OCI-M1 (cell line): ENCODE measurements at places on chromosomes 2 and 18.

GRCh38 chr18:70005580-70005979 lies 57.9 kb upstream of the CD226 start:
- DNase-seq, result no peak

- DNase-seq, result no peak
Observed at GRCh38 chr2:88561646-88562388, 65.4 kb downstream of the EIF2AK3 start.

DNA sequence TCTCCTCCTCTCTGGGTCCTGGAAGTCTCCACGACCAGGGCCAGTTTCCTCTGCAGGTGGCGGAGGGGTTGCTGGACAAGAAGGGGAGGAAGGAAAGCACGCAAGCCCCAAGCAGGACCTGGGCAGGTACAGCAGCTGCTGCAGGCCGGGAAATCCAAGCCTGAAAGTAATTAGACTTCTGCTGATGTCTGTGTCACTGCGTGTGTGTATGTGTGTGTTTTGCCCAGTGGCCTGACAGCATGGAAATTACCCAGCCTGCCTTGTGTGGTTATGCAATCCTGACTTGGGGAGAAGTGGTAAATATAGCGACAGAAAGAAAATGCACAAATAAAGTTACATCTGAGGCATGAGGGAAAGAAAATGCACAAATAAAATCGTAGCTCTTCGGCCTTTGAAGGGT lies 121.8 kb upstream of the ZBTB14 start:
- peak; percentile 55 for DNase-seq

DNA sequence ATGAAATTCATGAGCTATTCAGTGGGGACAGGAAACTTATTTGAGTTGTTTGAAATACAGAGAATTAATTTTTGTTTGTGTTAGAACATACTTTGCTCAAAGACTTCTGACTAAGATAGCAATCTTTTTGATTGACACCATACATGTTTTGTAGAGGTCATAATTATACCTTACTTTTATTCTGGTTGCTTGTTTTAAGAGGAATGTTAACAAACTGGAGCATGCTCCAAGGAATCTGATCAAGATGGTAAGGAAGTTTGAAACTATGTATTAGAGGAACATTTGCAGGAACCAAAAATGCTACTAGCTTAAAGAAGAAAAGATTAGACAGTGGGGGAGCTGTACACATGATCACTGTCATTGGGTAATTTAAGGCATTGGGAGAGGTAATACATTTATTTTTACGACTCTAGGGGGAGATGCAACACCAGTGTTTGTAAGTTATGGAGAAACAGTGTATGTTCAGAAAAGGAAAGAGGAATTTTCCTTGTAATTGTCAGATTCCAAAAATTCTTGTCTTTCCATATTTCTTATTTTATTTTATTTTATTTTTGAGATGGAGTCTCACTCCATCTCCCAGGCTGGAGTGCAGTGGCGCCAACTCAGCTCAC lies 8.0 kb downstream of the AGFG1 start:
- DNase-seq, result peak; percentile 75

DNA sequence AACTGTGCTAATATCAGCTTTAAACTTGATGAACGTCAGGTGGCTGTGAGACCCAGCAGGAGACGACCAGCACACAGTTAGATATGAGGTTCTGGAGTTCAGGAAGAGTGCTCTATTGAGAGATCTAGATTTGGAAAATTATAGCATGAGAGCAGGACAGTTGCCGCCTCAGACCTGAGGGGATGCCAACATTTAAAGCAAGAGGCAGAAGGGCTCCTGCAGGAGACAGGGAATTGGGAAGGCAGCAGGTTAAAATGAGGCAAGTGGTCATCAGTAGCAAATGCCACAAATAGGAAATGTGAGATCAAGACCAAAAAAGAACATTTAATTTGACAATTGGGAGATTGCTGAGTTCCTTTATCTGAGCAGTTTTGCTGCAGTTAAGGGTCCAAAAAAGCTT lies 471.9 kb downstream of the TGIF1 start:
- DNase-seq, result no peak

DNA sequence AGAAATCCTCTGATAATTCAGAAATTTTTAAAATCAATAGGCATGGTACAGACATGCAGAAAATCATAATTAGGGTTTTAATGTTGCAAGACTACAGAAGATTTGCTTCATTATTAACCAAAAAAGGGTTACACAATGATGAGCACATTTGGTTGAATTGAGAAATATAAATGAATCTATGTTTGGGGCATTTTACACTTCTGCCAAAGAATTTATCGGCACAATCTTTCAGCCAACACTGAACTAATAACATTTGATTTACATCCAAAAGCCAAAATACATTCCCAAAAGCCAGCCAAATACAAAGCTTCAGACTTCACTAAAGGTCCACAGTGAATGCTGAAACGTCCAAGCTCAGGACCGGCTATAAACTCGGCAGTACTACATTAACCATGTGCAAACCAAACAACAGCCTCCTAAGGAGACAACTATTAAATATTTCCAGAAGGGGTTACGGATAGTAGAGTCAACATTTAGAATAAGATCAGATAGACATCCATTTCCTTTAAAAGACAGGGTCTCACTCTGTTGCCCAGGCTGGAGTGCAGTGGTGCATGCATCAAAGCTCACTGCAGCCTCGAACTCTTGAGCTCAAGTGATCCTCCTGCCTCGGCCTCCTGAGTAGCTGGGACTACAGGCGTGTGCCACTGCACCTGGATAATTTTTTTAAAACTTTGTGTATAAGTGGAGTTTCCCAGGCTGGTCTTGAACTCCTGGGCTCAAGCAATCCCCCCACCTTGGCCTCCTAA lies 29.4 kb downstream of the SPRED2 start:
- DNase-seq, result no peak

GRCh38 chr18:48833701-48834412 lies 116.9 kb downstream of the SMAD7 start:
- DNase-seq, result no peak

- no peak for DNase-seq
Observed at GRCh38 chr2:208515099-208515498, 108.5 kb downstream of the PTH2R start.

DNA sequence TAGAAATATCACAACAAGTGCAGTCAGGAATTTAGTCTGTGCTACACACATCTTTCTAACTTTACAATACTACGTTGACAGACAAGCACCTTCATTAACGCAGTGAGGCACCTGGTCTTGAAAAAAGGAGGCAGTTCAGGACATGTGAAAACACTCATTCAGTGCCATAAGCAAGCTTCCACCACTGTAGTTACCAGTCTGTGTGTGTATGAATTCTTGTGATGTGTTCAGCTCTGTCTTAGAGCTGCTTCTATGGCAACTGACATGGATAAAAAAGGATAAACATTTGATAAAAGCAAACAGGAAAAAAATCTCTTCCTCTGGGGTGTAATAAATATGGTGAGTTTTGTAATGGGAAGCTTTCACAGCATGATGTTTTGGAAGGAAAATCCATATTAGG lies 623.8 kb upstream of the NXPH2 start:
- no peak for DNase-seq

- DNase-seq, result no peak
Observed at GRCh38 chr2:220188031-220188430, 560.6 kb downstream of the SLC4A3 start.

- no peak for DNase-seq
Observed at GRCh38 chr2:84942964-84943421, 28.0 kb upstream of the KCMF1 start.

DNA sequence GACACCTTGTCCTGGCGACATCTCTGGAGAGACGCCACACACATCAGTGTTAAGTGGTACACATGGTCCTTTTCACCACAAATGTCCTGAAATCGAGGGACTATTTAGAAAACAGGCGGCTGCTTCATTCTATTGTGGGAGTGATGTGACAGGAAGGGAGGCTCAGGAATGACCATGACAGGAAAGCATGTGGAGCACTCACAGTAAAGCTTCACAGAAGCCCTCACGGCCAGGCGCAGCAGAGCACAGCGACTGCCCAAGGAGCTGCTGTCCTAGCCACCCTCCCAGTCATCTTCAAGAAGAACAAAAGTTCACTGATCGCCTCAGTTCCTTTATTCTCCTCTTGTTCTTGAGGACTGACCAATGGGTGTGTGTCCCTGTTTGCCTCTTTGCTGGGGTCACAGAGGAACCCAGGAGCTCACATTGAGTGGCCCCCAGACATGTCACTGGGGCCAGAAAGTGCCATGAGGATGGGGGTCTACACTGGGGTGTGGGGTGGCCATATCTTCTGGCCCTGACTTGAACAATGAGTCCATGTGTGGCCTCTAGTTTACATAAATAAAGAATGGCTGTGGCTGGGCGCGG lies 84.6 kb upstream of the RANBP2 start:
- no peak for DNase-seq

DNA sequence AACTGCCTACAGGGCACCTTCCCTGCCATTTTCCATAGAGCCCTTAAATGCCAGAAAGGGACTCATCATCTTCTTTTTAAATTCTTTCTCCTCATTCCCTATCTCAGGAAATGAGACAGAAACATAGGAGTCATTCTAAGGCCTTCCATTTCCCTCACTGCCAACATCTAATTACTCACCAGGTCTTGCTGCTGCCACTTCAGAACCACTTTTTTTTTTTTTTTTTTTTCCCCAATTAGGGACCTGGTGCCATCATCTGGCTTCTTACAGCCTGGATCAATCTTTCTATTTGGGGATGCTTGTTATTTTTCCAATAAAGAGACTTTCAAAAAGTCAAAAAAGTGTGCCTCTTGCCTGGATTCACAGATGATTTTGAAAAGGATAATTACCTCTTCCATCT lies 373.4 kb downstream of the LPIN1 start:
- DNase-seq, result no peak

GRCh38 chr2:218743068-218743467 lies 32.4 kb downstream of the TTLL4 start:
- peak; percentile 54 for DNase-seq

DNA sequence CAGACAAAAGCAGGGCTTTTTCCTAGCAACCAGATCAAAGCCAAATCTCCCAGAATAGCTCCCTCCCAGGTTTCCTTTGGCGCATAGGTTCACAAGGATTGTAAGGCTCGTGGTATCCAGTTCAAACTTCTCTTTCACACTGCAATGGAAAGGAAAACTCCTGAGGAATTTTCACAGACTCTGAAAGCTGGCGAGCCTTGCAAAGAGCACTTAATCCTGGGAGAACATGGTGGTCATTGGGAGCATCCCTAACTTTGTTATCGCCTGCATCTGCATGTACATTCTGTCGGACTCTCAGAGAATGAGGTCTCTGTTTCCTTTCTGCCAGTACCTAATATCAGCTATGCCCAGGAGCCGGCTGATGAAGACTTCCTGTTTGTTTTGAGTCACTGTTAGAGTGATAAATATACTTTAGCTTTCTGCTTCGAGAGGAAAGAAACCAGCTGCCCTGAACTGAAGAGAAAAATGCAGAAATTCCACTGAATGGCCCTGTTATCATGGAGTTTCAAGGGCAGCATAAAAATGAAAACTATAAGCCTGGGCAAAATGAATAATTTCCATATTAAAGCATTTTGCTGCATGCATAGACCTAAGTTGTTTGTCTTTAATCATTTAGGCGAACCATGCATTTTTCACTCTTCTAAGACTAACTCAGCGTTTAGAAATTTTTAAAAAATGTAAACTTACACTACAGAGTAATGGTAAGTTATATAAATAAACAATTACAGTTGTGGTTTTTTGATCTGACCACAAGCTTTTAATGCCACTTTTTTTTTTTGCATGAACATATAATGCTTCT lies 76.4 kb upstream of the ZEB2 start:
- peak; percentile 80 for DNase-seq

- DNase-seq, result no peak
Observed at GRCh38 chr2:143906850-143907249, 613.1 kb downstream of the ZEB2 start.

GRCh38 chr2:1658394-1659151 lies 85.7 kb downstream of the PXDN start:
- DNase-seq, result no peak

DNA sequence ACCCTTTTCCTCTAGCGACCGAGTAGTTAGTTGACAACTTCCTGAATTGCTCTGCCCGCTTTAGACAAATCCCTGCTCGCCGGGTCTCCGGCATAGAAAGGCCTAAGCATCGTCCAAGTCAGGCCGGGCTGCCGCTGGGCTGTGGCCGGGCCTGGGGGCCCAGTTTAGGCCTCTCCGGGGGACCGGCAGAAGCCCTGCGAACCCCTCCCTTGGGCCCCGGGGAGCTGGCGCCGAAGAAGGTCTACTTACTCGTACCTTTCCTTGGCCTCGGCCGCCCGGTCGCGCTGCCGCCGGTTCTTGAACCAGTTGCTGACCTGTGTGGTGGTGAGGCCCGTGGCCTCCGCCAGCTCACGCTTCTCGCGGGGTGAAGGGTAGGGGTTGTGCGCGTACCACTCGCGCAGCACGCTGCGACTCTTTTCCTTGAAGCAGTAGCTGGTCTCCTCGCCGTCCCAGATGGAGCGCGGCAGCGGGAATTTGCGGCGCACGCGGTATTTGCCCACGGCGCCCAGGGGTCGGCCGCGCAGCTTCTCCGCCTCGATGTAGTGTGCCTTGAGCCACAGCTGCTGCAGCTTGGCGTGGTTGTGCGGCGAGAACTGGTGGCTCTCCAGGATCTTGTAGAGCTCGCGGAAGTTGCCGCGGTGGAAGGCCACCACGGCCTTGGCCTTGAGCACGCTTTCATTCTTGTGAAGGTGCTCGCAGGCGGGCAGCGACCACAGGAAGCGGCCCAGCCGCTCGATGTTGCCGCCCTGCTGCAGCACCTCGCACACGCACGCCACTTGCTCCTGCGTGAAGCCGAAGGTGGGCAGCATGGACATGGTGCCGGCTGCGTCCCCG lies 739 bp downstream of the SIX2 start:
- no peak for DNase-seq

GRCh38 chr2:88351249-88351601 lies 101.3 kb downstream of the FOXI3 start:
- no peak for DNase-seq

DNA sequence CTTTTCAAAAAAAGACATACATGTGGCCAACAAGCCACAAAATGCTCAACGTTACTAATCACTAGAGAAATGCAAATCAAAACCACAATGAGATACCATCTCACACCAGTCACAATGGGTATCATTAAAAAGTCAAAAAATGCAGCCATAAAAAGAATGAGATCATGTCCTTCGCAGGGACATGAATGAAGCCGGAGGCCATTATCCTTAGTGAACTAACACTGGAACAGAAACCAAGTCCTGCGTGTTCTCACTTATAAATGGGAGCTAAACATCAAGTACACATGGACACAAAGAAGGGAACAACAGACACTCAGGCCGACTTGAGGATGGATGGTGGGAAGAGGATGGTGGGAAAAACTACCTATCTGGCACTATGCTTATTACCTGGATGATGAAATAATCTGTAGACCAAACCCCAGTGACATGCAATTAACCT lies 17.8 kb upstream of the ATL2 start:
- DNase-seq, result peak; percentile 36

- no peak for DNase-seq
Observed at GRCh38 chr2:203550266-203550665, 15.2 kb upstream of the RAPH1 start.

DNA sequence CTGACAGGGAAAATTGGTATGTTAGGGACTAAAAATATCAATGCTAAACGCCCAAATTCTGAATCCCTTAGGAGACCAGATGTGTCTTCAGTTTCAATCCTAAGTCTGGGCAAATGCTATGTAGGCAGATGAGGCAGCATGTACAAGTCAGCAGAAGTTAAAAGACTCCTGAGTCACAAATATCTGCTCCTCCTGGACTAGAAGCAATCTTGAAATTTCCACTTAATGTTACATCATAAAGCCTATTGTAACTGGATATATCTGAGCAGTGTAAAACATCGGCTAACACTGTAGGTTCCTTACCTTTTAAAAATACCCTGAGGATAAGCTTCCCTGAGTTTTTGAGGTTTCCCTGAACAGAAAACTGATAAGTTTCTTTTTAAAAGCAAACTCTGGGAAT lies 1087.6 kb upstream of the PIK3C3 start:
- peak; percentile 89 for DNase-seq

GRCh38 chr2:3571284-3571683 lies 3.8 kb upstream of the RPS7 start:
- DNase-seq, result no peak

GRCh38 chr2:68357605-68358337 lies 7.3 kb upstream of the PLEK start:
- peak; percentile 85 for DNase-seq
